Left kidney (tissue), 8 donors: ENCODE measurements at places on chromosomes 3 and 15.

GRCh38 chr15:25331860-25332259 is 107.0 kb downstream of the UBE3A start:
- no peak for DNase-seq

DNA sequence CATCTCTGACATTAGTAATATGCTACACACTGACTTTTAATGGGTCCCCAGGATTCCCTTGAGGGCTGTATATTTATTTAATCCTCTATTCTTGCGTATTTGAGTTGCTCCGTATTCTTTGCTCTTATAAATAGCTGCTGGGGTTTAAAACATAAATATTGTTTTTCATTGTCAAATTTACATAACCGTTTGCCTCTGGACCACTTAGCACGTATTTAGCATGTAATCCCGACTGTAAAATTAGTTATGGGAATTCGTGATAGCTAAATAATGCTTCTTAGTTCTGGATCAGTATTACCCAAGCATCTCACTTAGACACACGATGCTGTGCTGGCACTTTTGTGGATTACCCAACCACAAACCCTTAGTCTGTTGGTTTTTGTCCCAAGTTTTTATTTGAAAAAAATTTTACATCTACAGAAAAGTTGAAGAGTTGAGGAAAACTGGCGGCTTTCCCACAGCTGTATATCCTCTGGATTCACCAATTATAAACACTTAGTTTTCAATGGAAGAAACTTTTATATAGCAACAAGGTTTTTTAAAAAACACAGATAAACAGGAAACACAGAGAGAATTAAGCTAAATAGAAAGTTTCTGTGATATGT is 296.8 kb upstream of the TPM1 start:
- DNase-seq, result no peak

DNA sequence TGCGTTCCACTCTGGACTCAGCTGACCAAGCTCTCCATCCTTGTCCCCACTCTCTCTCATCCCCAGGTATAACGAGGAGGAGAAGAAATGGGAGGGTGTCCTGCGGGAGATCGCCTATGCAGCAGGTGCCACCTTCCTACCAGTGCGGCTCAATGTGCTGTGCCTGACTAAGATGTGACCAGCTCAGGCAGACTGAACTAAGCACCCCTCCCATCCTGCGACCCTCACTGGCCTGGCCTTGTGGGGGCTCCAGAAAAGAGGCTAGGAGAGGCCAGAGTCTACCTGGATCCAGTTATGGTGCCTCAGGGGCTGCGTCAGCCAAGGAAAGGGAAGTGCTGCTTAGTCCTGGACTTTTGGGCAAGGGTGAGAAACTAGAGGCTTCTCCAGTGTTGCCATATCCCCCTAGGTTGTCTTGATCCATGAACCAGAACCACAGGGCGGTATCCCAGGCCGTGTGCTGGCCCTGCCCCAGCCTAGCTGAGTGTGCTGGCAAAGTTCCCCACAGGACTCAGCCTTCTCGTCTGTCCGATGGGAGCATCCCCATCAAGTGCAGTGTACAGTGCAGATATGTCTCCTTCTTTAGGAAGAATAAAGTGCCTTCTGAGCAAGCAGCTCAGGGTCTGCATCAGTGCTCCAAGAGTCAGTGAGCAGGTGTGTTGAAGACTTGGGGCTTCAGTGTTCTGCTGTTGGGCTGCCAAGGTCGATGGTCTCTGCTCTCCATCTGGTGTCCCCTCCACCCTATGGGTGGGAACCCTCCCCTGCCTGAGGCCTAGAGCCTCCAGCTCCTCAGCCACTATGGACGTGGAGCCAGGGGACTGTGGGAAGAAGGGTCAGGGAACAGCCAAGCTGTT is 6.7 kb downstream of the KLHL40 start:
- DNase-seq, result no peak

DNA sequence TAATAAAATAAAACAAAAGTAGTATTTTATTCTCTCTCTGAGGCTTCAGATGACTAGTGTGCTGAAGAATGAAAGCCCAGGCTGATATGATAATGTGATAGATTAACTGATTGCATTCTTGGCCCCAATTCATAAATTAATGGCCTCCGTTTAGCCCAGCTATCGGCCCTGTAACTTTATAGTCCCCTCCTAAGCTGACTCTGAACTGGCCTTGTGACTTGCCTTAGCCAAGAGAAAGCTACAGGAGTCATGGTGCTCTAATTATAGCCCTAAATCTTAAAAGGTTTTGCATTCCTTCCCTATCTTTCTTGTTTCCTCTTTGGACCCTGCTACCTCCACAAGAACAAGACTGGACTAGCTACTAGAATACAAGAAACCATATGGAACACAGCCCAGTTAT is 123.2 kb upstream of the EPHA3 start:
- DNase-seq, result no peak

GRCh38 chr15:87129916-87130315 is 1050.2 kb downstream of the AGBL1 start:
- DNase-seq, result no peak

- DNase-seq, result no peak
Measured at GRCh38 chr15:66953523-66954229, 111.7 kb upstream of the SMAD3 start.

GRCh38 chr15:74038707-74039655 is 43.4 kb downstream of the GOLGA6A start:
- no peak for DNase-seq

DNA sequence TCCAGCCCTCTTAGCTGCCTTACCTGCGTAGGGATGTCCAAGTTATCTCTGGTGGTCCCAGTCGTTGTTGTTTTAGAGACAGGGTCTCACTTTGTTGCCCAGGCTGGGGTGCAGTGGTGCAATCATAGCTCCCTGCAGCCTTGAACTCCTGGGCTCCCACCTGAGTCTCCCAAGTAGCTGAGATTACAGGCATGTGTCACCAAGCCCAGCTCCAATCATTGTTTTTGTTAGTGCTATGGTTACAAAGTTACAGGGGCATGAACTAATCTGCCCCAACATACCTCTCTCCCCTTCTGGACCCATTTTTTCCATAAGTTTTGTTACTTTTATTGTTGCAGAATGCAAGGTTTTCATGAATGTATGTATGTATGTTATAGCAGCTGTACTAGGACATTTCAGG is 54.7 kb downstream of the CTDSPL2 start:
- DNase-seq, result no peak

DNA sequence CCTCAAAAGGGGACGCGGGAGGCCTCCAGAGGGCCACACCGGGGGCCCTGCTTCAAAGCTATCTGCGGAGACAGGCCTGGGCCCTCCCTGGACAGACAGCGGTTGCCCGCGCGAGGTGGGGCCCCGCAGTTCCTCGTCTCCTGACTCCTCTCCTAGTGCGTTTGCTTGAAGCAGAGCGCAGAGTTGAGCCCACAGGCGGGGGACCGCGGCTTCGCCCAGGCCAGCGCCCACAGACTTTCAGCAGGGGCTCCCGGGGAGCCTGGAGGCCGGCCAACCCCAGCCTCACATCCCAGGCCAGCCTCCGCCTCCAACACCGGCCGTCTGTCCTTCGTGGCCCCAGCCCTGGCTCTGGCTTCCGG is 540 bp upstream of the ADAMTS7 start:
- no peak for DNase-seq

DNA sequence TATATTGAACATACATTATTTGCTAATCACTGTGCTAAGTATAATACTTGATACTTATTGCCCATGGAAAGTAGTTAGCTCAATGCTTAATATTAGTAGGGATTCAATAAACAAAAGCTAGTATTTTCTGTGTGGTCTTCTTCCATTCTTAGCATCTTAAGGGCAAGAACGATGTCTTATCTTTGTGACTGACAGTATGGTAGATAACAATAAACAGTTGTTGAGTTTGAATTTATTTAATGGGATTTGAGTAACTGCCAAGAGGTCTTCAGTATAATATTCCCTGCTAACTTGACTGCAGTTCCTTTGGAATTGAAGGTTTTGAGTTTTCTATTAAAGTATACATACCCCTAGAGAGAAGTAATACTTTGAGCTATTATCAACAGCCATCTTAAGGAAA is 70.1 kb downstream of the ZNF609 start:
- DNase-seq, result no peak

GRCh38 chr3:52225452-52226228 is at the start of gene TLR9:
TLR9 (minus strand) TSS chr3:52225645; CDS start chr3:52225529, 116 bp downstream.
- DNase-seq, result no peak
